Activated CD4-positive, alpha-beta T cell treated with anti-CD3 and anti-CD28 coated beads, Interleukin-2, Interleukin-6, amounts not matched to agents 100 ng/mL and 50 ng/mL, durations not matched to agents 16 hours and 8 hours (primary cell): ENCODE measurements at places on chromosomes 5 and 9.

DNA sequence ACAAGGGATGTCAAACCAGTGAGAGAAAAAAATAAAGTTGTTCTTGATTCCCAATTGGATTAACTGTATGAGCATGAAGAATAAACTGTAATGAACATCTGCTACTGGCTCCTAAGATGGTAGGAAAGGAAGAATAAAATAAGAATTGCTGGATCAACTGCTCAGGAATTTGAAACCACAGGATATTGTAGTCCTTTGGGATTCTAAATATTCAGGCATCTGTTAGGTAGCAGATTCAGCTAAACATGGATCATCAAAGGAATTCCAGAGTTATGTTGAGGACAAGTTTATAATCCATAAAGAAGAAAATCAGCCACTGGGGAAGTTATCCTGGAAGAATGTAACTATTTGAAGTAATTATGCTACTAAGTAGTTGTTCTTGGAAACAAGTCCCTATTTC lies 65.8 kb downstream of the ISL1 start:
- no peak for DNase-seq

GRCh38 chr5:67073045-67073680 lies 123.4 kb downstream of the CD180 start:
- DNase-seq: no peak

DNA sequence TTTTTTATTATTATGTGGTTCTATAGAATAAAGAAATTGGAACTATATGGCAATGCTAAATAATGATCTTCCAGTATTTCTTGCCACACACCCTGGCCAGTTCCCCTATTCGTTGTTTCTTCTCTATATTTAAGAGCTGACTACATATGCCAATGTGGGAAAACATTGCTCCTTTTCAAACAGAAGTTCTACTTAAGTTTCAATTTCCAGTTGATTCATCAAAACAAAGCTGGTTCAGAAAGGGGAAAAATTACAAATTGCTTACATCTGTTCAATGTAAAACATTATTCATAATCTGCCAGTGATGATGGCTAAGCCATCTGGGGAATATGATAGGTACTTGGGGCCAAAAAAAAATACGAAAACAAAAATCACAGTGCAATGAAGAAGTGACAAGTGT lies 76.9 kb downstream of the ST8SIA4 start:
- peak; percentile 41 for DNase-seq

DNA sequence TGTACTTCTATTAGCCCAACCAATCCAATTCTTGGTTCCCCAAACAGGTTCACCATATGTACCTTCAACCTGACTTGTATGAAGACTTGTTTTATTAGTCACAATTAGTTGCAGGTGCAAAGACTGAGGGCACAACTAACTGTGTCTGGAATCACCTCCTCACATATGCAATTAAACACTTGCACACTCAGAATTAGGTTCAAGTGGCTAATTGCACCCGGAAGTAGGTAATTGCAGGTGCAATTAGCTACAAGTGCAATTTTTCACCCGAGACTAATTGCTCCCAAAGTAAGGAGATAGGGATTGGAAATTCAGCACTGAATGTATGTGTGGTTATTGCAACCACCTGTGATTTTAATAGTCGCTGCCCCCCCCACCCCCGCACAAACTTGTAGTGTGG lies 338.9 kb downstream of the ZSWIM6 start:
- no peak for DNase-seq

DNA sequence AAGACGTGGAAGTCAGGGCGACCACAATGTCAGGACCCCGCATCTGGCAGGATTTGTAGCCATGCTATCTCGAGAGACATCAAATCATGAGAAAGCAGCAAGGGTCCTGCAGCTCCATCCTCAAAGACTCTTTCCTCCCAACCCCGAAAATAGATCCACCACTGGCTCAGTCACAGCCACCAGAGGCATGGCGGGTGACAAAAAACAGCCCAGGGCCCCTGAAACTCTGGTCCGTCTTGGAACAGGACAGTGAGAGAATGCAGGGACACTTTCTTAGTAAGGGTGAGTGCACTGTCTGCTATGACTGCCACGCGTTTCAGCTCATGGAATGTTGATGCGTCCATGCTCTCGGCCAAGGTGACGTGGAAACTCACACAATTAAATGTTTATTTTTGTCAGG lies 220.9 kb downstream of the IRX2 start:
- no peak for DNase-seq

DNA sequence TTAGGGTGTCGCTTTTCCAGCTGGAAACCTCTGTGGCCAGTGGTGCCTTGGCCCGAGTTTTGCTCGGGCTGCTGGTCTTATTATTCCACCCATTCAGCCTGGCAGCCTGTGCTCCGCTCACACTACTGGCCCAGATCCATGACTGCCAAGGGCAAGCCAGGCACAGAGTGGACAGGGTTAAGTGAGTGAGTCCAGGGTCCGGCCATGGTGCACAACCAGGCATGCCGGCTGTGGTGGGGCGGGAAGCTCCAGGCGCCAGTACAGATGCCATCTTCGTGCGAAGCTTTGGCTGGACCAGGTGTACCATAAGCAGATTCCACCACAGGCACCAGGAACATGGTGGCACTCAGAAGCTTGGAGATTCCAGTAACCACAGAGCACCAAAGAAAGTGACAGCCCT lies 580.2 kb upstream of the FAM174A start:
- DNase-seq: no peak

DNA sequence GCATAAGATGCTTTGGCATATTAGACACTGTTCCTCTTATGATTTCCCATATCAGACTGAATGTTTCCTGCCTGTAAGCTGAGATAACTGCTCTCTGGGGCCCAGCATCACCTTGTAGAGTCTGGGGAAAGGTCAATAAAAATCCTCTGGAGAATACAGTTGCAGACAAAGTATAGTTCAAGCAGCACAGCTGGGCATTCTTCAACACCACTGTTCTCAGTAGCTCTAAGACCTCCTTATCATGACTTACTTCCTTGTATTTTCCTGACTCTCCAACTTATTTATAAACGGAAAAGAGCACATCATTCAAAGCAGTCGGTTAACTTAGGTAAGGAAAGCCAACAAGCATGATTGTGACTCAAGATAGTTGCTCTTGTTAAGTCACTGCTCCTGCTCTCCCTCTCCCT lies 208.7 kb upstream of the RASEF start:
- no peak for DNase-seq

DNA sequence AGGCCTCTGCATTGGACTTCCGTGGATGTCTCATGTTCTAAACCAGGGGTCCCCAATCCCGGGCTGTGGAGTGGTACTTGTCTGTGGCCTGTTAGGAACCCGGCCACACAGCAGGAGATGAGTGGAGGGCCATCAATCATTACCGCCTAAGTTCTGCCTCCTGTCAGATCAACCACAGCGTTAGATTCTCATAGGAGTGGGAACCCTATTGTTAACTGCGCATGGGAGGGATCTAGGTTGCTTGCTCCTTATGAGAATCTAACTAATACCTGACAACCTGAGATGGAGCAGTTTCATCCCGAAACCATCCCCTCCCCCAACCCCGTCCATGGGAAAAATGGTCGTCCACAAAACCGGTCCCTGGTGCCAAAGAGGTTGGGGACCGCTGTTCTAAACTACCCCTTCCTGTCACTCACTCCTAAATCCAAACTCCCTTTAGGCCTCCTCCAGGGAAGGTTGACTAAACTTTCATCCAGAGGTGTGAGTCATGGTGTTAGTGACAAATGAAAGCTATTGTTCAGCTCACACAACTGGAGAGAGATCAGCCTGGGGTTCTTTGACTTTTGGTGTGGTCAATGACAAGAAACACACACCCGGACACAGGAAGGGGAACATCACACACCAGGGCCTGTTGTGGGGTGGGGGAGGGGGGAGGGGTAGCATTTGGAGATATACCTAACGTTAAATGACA lies 9.5 kb downstream of the KCNV2 start:
- DNase-seq: no peak

DNA sequence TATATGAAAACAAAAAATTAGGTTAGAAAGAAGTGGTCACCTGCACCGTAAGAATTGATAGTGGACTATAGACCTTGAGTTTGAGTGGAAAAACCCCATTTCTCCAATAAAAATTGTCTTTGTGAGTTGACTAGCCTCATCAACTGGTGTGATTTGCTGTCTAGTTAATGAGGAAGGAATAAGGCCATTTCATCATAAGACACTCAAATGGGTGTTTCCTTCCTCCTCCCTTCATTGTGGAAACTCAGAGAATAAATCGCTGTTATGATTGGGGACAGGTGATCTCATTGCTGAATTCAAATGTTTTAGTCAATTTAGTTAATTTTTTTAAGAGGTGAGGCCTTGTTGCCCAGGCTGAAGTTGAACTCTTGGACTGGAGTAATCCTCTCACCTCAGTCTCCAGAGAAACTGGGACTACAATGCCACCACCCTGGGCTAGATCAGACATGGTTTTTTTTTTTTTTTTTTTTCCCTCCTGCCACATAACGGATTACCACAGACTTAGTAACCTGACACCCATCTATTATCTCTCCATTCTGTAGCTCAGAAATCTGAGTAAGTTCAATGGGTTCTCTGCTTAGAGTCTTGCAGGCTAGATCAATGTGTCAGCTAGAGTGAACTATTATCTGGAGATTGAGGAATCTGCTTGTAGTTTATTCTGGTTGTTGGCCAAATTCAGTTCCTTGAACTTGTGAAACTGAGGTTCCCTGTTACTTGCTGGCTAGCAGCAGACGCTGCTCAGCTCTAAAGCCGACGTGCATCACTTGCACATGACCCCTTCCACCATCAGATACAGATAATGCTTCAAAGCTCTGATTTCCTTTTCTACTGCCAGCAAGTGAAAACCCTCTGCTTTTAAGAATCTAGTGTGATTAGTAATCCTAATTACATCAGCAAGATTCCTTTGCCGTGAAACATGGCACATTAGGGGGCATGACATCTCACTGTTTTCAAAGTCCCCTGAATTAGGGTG lies 663.8 kb upstream of the CDH9 start:
- no peak for DNase-seq

DNA sequence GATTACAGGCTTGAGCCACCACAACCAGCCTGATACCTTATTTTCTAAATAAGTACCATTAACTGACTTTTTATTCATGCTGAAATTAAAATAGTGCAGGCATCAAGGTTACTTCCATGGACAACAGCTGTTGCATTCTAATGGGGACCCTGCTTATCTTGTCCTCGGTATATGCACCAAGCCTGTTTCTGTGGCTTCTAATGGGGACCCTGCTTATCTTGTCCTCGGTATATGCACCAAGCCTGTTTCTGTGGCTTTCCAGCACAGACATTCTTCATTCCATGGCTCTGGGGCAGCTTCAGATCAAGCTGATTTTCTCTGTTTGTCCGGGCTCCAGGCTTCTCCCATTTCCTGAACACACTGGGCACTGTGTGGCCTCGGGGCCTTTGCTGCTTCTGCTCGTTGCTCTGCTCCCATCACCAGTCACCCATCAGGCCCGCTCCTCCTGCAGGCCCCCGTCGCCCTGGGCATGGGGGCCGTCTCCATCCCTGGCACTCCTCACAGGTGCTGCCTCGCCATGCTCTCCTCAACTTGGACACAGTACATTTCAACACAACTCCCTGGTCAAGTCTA lies 30.7 kb downstream of the ZNF354A start:
- no peak for DNase-seq

GRCh38 chr5:87260604-87261192 lies 7.0 kb upstream of the RASA1 start:
- no peak for DNase-seq

GRCh38 chr9:82152181-82152580 lies 163.6 kb downstream of the SPATA31D1 start:
- no peak for DNase-seq

- DNase-seq: peak; percentile 61
Measured at GRCh38 chr5:129094924-129095899, 663 bp downstream of the ISOC1 start.

DNA sequence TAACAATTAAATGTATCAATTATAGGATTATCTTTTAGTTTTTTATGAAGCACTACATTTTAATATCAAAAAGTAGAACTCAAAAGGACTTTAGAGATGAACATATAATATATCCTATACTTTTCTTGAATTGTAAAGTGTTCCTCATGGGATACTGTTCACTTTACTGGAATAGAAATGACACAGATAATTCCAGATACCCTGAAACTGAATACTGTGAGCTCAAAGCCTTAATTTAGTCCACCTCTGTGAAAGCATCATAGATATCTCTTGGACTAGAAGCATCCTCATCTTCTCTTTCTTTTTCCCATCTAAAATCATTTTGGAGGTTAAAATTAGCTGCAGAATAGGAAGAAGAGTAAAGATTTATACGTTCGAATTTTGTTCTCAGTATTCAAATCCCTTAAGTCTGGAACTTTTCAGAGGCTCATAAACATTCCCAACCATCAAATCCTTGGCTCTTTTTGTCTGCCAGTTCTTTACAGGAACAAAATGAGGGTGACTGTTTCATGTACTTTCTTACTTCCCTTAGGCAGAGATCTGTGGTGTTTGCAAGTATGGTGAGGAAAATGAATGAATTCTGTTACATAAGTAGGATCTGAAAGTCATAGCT lies 49.4 kb downstream of the ADAMTS19 start:
- no peak for DNase-seq

DNA sequence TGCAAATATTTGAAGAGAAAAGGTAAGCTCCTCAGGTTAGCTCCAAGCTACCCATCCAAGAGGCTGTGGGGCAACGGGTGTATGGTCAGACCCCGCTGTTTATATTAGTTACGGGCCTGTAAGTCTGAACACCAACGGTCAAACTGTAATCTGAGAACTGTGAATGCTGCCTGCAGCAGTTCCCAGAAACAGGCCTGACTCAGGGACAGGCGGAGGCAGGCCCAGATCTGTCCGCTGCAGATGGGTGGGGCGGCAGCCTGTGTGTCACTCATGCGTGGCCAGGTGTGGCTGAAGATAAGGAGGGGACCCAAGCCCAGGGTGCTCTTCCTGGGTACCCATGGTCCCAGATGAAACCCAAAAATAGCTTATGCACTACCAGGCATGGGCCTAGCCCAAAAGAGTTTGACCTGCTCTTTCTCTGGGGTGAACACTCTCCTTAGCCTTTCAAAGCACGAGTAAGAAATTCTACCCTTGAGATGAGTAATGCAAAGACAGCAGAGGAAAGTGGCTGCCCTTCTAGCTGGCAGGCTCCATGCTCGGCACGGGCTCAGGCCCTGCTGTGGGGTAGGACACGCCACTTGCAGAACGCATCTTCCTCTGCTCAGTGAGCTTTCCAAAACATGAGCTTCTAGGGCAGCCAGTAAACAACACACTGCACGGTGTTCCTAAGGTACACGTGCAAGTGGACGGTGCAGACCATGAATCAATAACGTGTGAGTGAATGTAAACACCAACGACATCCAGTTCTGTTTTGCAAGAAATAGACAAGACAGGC lies 9.1 kb downstream of the UBAC1 start:
- no peak for DNase-seq

DNA sequence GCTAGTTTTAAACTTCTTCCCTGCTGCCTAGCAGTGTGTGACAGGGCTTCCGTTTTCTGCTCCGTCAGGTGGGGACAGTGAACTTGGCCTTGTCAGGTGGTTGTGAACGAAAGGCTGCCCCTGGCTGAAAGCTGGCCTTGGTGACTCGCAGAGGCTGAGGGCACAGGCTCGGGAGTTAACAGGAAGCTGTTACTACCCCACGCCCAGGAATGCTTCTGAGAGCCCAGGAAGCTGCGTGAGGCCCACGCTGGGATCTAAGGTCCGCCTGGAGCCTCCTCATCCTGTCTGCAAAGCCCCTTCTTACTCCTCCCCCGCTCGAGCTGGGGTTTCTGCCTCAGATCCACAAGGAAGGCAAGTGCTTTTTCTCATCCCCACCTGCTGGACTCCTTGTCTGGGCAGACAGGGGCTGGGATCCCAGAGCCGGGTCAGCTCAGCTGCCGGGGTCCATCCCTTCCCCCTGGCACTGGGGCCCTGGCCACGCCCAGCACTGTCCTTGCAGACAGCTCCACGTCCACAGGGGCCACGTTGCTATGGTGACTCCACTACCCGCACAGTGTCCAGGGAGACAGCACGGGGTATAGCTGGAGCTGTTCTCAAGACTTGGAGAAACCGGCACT lies 124.7 kb upstream of the TBC1D2 start:
- DNase-seq: no peak
